IPS DF 19.7 (cell line): ENCODE measurements at places on chromosomes 1 and 21.

DNA sequence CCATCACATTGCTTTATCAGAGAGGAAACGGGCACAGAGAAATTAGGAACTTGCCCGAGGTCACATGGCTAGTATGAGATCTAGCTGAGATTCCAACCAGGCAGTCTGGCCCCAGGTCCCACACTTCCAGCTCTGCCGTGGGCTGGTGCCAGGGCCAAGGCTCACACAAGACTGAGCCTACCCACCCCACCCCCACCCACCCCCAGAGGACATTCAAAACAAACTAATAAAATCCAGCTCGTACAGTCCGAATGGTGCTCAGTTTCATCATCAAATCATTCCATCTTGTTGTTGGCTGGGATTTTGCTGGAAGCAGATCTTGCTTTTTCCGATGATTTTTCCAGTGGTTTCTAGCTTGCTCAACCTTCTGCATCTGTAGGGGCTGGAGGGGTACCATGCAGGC, 27.9 kb downstream of the MATN1 start:
- DNase-seq: no peak

- no peak for DNase-seq
Measured at GRCh38 chr1:228360533-228361313, 45.9 kb downstream of the TRIM11 start.

DNA sequence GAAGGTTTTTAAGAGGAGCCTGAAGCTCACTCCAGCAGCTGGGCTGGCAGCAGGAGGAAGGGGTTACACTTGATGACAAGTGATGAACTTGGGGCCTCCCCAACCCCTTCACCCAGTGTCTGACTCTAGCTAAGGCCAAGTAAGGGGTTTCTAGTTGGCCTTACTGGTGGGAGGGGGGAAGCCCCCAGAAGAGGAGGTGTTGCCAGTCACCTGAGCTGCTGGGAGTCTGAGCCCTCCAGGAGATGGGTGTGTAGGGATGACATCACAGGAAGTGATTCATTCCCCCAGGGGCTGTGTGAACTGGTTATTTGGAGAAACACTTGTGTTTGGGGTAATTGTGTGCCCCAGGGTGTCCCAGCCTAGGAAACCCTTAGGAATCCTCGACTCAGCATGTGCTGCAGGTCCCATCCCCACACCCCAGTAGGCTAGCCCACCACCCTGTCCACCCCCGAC, 3.1 kb downstream of the PADI1 start:
- no peak for DNase-seq

DNA sequence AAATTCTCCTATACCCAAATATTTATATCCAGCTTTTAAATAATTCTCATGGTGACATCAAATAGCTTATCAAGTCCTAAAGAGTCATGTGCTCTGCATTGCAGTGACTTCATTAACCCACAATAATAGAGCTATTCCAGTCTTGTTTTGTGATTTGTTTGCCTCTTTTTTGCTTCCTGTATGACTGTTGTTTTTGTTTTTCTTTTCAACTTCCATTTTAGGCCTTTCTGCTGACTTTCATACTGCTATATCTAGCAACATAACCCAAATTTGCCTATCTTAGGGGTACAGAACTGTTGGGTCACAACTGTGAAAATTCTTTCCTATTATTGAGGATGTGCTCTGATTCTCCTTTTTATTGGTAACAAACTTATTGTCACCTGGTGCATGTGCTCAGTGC, 30.3 kb downstream of the SPATA17 start:
- DNase-seq: no peak

GRCh38 chr1:91891454-91891853, 5.5 kb upstream of the TGFBR3 start:
- no peak for DNase-seq

GRCh38 chr1:203325026-203325417, 19.7 kb downstream of the BTG2 start:
- DNase-seq: no peak

DNA sequence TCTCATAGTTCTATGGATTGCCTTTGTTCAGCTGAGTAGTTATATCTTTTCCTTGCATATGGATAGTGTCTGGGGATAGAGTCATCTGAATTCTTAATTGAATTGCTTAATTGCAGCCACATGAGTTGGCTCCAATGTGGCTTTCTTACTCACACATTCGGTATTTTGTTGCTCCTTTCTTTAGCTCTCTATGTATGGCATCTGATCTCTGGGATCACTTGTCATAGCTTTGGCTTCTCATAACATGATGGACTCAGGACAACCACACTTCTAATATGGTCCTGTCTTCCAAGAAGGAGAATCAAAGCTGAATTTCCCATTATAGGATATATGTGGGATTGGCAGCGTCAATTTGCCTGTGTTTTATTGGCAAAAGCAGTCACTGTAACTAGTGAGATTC, 716.2 kb downstream of the NCAM2 start:
- no peak for DNase-seq

DNA sequence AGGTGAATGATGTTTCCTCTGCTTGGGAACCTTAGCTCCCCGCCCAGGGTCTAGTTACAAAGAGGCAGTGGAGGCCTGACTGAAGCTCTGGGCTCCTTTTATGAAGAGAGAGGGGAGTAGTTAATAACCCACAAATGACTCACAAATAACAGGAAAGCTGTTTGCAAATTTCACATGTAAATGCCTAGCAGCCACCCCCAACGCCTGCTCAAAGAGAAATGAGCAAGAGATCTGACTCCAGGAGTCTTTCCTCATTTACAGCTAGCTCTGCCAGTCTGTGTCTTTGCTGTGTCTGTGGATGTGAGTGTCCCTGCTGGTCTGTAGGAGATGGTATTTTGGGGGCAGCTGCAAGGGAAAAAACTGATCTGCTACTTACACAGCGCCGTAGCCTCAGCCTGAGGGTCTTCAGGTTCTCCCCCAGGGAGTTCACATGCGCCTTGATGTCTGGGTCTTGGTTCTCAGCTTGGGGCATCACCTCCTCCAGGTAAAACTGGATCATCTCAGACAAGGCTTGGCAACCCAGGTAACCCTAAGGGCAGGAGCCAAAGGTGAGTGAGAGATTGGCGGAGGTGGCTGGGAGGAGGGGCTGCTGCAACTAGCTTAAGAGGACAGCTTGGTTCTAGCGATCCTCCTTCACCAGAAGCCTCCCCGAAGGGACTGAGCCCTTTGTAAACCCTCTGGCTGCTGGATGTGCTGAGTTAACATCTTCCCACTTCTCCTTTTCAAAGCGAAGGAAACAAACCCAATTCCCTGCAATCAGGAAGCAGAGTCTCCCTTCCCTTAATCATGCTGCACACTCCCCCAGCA, at the start of gene IL19:
Gene IL19, plus strand, starts transcription at position 243 of the 807 bp plus-strand sequence. CDS start 65,890 bp downstream, outside the sequence.
- no peak for DNase-seq

- no peak for DNase-seq
Measured at GRCh38 chr1:69157046-69157756, 410.5 kb upstream of the LRRC7 start.

DNA sequence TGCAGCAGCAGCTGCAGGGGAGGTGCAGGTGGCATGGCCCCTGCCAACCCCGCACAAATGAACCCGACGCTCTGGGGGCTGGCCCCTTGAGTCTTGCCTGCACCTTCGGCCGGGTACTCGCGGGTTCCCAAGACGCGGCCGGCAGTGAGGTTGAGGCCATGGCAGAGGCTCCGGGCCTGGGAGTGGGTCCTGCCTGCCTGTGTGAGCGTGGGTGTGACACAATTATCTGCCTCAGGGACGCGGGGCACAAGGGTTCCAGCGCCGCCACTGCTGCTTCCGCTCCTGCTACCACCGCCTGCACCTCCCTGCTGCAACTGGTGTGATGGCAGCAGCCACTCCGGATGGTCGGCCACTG, 20.9 kb upstream of the TGFB2 start:
- DNase-seq: no peak

DNA sequence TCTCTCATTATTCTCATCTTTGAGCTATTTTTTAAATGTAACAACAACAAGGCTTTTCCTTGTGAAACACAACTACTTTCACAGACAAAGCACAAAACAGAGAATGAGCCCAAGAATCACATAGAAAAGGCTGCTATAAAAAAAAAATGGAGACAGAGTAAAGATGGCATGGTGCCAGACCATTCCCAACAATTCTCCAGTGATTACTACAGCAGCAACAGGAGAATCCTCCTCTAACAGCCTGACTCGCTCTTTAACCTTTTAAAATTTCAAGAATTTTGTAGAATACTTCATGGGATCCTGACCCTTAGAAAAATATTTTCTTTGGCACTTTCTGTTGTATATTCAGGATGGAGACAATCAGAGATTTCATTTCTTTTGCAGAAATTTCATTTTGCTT, 3.8 kb upstream of the BCAS2 start:
- no peak for DNase-seq

GRCh38 chr1:51303751-51304251, 26.6 kb downstream of the TTC39A start:
- DNase-seq: no peak

DNA sequence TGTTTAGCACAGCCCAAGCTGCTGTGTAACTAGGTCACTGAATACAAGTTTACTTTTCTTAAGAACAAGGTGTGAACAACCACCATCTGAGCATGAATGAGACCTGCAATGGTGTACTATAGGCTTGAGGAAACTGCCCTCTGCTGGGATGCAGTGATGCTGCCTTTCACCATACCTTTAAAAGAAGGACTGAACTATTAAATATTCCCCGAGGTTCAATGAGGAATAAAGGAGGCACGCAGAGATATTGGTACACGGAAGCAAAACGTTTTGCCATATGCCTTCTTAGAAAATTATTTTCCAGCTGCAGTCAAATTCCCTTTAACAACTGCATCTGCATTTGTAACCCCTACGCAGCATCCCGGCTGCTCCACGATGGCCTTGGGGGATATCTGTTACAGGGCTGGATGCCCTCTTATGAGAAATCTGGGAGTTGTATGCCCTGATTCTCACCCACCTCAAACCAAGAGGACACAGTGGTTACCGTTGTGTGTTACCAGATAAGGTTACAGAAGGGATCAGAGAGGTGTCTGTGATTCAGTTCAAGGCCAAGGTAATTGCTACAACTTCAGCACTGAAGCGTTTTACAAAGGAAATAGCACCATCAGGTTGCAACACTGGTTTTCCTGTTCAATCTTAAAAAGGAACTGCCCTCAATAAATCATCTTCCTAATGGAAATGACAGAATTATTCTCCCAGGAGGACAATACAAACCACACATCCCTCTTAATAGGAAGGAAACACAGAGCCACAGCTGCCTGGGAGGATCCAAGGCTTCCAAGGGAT, 470.5 kb downstream of the LTN1 start:
- DNase-seq: no peak

GRCh38 chr1:72013161-72013560, 269.2 kb downstream of the NEGR1 start:
- no peak for DNase-seq

DNA sequence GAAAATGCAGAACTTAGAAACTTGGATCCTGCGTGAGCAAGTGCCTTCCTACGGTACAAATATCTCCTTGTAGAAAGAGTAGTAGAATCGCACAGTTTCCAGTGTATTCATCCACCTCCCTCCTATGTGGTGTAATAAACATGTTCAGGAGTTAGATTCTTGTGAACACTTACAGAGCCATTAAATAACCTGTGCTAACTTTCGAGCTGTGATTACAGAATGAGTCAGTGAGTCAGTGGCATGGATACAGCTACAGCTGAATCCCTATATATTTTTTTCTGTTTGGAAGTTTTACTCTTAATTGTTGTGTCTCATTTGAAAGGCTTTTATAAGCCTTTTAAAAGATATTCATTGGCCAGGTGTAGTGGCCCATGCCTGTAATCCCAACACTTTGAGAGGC, 148.7 kb downstream of the EDEM3 start:
- no peak for DNase-seq

DNA sequence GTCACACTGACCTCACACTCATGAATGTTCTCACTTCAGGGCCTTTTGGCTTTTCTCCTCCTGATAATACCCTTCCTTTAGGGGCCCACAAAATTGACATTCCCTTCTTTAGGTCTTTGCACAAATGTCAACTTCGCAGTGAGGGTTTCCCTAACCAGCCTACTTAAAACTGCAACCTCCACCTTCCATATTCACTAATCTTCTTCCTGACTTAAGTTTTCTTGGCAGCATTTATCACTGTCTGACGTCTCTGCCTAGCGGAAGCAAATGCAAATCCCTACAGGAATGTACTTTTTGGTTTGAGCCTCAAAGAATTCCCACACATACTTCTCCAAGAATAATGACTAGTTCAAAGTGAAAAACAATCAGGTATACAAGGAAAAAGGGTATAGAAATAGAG, 32.8 kb downstream of the INTS7 start:
- DNase-seq: no peak

GRCh38 chr1:42168763-42169162, 4.2 kb upstream of the GUCA2A start:
- DNase-seq: no peak

DNA sequence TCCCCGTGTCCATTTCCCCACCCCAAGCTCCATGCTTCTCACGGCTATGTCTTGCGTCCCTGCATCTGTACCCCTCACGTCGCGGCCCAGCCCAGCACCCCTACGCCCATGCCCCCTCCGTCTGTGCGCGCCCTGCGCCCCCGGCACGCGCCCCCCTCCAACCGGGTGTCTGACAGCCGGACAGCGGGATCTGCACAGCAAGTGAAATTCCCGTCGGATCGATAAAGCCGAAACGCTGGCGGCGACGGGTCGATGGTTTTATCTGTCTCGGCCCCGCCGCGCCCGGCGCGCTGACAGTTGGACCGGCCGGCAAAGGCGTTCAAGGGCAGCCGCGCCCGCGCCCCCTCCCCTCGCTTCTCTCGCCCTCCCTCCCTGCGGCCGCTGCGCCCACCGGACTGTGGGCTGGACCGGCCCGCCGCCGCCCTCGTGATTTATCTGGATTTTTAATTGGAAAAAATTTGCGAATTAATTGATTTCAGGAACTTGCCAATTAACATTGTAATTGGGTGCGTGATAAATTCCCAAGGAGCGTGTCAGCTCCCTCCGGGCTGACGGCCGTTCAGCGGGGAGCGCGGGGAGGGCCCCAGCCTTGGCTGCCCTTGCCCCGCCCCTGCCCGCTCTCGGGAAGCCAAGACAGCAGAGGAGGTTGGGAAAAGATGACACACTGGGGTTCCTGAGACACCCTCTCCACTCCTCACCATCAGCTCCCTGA, 57.1 kb downstream of the TMEM53 start:
- no peak for DNase-seq
